ENCODE measurements at places on chromosomes 3 and 15.

GRCh38 chr3:125958511-125959316 is 10.3 kb upstream of the ROPN1B start:
- DNase-seq: no peak

DNA sequence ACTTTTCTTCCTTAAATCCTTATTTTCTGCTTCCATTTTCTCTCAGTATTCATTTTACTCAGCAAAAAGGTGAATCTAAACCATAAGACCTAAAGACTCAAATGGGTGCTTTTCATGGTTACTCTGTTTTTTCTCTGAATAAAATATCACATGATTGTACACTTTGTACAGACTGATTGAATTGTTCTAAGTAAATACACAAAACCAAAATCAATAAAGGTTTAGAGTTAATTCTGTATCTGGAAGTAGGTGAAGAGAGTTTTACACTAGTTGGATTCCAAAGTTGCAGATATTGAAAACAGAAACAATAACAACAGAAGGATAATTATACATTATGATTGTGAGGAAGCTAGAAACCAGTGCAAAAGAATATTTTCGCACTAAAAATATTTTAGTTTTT is 546.2 kb downstream of the TUSC7 start:
- DNase-seq: no peak

DNA sequence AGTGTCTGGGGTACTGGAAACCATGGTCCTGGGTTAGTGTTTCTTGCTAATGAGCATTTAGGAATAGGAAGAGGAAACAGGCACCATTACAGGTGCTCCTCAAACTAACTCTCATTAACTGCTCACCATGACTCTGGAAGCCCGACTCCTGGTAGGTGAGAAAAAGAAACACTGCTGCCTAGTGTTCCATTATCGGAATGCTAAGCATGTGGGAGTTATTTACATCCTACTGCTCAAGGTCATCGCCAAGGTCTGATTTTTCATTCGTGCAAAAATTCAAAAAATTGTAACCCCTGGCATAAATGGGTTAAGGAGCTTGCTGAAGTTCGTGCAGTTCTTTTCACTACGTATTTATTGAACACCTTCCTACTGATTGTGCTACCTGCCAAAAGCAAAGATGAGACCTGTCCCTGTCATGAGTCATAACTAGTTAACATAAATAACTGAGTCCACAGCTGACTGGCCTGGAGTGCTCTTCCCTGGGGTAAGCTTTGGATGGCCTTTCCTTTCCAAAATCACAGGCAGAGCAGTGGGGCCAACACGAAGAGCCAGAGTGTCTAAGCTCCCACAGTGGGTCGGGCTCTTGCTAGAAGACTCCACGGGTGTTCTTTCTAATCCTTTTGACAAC is 22.7 kb upstream of the PAQR5 start:
- no peak for DNase-seq

- DNase-seq: no peak
Measured at GRCh38 chr15:87976552-87976951, 280.0 kb downstream of the NTRK3 start.

DNA sequence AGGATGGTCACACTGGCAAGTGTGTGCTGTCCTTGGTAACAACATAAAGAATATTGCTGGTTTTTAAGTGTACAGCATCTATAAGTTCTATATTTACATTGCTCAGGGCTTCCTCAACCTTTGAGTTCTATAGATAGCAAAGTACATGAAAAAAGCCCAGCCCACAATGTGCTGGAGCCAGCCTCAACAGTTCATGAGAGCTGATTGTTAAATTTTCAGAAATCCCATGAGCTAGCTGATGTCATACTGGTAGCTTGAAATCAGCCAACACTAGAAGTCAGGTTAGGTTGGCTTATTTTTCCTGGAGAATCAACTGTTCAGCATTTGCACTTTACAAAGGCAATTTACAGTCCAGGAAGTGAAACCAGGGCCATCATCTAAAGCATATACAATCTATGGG is 102.8 kb downstream of the STRIT1 start:
- DNase-seq: no peak

DNA sequence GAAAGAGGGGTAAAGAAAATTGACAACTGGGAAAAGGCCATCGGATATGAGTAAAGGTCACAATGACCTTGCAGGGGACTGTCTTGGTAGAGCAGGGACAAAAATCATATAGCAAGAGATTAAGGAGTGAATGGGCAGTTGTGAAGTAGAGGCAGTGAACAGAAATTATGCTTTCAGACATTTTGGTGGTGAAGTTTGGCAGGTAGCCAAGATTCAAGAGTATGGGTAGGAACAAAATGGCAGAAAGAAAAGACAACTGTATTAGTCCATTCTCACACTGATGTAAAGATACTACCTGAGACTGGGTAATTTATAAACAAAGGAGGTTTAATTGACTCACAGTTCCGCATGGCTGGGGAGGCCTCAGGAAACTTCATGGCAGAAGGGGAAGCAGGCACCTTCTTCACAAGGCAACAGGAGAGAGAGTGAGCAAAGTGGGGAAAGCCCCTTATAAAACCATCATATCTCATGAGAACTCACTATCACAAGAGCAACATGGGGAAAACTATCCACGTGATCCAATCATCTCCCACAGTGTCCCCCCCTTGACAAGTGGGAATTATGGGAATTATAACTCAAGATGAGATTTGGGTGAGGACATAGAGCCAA is 84.0 kb downstream of the CGNL1 start:
- no peak for DNase-seq

DNA sequence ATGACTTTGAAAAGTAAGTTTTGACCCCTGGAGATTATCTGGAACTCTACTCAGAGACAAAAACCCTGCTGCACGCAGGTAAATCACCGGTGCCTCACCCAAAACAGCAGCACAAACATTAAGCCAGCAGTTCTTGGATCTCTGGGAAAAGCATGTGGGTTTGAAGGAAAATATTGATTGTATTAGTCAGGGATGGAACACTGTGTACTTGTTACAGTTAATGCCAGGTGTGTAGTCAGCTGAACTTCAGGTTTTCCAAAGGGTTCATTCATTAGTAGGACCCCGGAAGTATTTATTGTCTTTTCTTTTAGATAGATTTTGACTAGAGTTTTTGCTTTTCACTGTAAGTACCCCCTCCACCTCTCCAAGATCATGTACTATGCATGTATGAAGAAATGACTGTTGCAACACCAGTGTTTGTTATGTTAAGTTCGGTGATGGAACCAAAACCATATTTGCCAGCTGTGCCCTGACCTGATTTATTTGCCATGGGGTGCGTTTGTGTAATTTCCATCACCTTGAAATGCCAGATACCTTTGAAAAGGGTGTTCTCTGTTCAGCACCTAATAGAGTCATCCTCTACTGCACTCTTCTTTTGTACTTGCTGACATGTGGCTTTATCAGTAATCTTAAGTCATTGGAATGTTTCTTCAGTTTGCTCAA is 14.5 kb downstream of the ARHGEF26 start:
- no peak for DNase-seq

DNA sequence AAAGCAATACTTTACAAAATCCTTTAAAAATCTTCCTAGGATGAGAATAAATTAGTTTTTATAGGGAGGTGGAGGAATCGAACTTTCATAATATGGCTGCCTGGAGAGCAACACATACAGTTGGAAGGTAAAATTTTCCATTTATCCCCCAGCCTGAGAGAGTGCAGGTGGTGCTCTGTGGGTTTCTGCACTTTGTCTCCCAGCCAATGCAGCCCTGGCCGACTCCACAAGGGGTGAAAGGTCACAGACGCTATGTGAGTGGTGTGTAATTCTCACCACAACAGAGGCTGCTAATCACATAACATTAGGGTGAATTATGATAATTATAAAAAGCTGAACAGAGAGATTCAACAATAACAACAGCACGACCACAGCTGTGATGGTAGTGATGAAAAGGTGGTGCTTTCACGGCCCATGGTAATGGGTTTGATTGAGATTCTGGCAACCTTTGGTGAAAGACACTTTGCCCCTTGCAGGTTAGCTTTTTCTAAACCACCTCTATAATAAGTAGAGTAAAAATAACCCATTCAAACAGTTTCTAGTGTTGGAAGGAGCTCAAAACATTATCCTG is 30.1 kb upstream of the NANOGP8 start:
- DNase-seq: no peak

- DNase-seq: no peak
Measured at GRCh38 chr3:66423791-66424190, 77.0 kb downstream of the LRIG1 start.

- DNase-seq: no peak
Measured at GRCh38 chr3:185029086-185029485, 123.8 kb downstream of the C3orf70 start.

Measured in activated T-cell treated with anti-CD3 and anti-CD28 coated beads, Interleukin-2, amount 50 U/mL, for 4 hours (primary cell).